ENCODE measurements at places on chromosomes 13 and 19.

GRCh38 chr19:10881403-10882107 is 10.2 kb downstream of the CARM1 start:
- DNase-seq = no peak

GRCh38 chr13:83730674-83731073 is 151.6 kb downstream of the SLITRK1 start:
- DNase-seq = no peak

DNA sequence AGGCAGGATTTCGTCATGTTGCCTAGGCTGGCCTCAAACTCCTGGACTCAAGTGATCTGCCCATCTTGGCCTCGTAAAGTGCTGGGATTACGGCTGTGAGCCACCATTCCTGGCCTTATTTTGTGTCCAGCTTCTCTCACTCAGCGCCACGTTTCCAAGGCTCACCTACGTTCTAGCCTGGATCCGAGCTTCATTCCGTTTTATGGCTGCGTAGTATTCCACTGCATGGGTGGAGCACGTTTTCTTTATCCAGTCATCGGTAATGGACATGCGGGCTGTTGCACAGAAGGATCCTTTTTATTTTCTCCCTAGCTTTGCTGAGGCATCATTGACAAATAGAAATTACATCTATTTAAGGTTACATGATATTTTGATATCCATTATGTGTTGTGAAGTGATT is 16.6 kb downstream of the ADGRL1 start:
- DNase-seq = no peak

DNA sequence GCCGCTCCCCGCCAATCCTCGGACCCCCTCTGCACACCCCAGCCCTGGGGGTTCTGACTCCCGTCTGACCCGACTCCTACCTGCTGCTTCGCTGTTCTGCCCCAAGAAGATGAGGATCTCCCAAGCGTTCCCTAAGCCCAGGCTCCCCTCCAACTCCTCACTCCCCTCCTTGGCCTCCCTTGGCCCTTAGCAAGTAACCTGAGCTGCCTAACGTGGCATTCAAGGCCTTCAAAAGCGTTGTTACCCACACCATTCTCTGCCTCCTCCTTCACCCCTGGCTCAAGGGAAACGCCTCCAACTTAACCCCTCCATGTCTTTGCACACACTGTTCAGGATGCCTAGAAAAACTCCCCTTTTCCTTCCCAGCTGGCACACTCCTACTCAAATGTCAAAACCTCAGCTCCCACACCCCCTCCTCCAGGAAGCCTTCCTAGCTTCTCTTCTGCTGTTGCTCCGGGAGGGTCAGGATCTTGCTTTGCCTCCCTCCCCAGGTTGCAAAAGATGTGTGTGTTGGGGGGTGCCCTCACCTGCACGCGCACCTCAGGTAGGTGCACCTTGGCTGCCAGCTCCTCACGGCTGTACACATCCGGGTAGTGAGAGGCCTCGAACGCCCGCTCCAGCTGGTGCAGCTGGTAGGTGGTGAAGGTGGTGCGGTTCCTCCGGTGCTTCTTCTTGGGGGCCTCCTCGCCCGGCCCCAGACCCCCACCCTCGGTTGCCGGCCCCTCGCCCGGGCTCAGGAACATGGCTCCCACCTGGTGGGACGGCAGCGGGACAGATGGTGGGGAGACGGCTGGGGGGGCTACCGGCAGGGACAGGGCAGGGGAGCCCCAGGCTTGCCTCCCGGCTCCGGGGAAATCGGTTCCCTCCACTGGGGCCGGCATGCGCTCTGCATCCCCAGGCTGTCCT is 775 bp downstream of the RAX2 start:
- DNase-seq = no peak

Data from MV-4-11 (cell line).